Pulmonary artery endothelial cell (primary cell): ENCODE measurements at places on chromosomes 4 and X. TPM values are rescaled to one million over a fixed set of nuclear protein-coding genes. Genes with fewer than 3 reads are reported as not detected.

MAGEB16 gene
- not detected in 2 replicates for total RNA-seq

VEGFC gene
- total RNA-seq, result 18.9 and 19.1 TPM in 2 replicates

NXF2B gene
- not detected in 2 replicates for total RNA-seq

- DNase-seq, result no peak
These were observed 808 bp downstream of the PRDM5 start for GRCh38 chr4:120921456-120922380.

DNA sequence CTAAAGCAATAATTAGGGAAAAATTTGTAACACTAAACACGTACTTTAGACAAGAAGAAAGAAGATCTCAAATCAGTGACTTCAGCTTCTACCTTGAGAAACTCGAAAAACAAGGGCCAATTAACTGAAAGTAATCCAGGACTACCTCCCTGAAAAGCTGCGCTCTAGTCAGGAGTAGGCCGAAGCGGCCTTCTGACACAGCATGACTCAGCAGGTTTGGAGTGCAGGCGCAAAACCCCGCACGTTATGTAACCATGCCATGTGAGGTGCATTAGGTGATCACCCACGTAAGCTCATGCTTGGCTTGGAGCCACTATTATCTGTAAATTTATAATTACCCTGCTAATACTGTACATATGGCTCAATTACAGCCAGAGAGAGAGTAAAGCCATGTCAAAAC is 52.8 kb upstream of the CCDC149 start:
- no peak for DNase-seq

DNA sequence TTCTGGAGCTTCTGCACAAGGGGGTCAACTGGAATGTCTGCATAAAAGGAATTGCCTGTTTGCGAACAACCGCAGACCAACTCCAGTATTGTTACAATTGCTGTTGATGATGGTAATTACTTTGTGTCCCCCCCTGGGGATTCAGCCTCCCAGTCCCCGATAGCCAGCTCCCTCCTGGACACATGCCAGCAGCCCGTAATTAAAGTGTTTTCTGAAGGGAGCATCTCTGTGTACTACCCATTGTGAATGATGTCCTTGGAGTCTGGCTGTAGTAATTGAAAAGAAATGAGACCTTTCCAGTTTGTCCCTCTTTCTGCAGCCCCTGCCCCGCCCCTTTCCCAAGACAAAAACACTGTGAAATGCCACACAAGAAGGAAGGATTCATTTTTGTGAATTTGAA is 377.1 kb upstream of the LCORL start:
- no peak for DNase-seq

DNA sequence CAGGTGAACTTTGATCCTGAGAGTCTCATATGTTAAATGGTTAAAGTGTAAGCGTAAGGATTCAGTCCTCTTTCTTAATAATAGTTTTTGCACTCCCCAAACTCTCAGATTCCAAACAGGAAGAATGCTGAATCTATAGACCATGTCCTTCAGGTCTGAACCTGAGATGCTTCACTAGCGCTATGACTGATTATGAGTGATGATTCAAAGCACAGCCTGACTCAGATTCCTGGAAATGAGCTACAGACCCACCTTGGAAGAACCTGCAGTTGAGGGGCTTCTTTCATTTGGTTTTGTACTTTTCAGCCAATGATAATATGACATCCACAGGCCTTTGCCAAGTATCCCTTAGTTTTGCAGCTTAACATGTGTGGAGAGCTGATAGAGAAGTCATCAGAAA is 1.4 kb downstream of the EDNRA start:
- DNase-seq, result no peak

DNA sequence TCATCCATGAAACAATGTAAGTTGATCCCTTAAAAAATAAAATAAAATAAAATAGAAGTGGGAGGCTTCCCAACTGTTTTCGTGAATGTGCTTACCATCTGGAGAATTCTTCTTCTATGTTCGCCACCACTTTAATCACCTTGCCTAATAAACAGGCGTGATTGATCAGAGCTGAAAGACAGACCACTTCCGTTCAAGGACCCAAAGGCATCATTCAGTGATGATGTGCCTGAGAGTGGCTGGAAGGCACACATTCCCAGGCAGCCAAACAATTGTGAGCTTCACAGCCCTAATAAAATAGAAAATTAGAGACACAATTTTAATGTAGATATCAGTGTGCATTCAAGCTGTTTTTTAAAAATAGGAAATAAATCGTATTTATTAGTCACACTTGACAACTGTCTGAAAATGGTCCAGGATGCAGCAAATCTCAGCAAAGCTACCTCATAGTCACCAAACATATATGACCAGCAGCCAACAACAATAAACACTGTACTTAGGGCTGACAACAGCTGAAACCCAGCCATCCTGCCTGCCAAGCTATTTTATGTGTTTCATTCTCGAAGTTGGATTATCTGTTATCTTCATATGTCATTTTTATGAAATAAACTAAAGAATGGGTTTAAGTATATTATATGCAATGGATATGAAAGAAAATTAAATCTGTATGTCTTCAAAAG is 163.2 kb upstream of the FAM9B start:
- no peak for DNase-seq
